Activated CD4-positive, alpha-beta T cell treated with anti-CD3 and anti-CD28 coated beads, Interleukin-2, amount 50 U/mL, for 1 hour (primary cell): ENCODE measurements at places on chromosomes 6 and 20.

- DNase-seq = no peak
These were observed 122.5 kb upstream of the BMP2 start for GRCh38 chr20:6644813-6645628.

DNA sequence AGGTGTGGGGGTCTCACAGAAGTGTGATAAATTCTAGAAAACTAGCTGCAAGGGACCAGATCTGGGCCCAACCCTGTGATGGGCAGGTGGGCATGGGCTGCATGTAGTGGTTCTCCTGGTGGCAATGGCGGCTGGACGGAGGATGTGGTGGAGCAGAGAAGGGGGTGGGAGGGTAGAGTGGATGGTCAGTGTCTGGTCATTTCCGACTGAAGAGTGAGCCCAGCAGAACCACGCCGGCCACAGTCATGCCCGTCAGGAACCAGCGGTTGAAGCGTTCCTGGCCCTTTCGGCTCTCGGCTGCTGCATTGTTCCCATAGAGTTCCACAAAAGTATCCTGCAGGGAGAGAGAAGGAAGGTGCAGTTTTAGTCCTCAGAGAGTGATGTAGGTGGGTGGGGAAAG is 28.0 kb downstream of the COX4I2 start:
- DNase-seq = no peak

GRCh38 chr6:71524201-71524600 is 235.6 kb downstream of the OGFRL1 start:
- DNase-seq = no peak

GRCh38 chr6:53464483-53464882 is 80.4 kb downstream of the GCLC start:
- DNase-seq = no peak

DNA sequence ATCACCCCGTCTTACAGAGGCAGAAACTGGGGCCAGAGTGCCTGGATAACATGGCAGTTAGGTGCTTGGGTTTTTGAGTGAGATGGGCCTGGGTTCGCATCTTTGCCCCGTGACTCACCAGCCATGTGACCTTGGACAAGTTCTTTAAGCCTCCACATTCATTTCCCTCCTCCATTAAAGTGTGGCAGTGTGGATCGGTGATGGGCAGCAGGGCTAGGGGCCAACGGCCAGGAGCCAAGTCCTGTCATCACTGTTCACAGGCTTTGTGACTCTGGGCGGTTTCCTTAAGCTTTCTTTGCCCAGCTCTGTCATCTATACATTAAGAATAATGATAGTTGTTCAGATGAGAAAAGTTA is 85.5 kb upstream of the PMEPA1 start:
- no peak for DNase-seq

GRCh38 chr6:112307707-112308106 is 39.4 kb upstream of the RFPL4B start:
- DNase-seq = no peak

- DNase-seq = no peak
These were observed 19.9 kb downstream of the ADGRF1 start for GRCh38 chr6:47022191-47022590.

- DNase-seq = no peak
These were observed 3.1 kb downstream of the HM13 start for GRCh38 chr20:31517373-31517772.

GRCh38 chr6:148195511-148195910 is 147.1 kb upstream of the SASH1 start:
- DNase-seq = no peak

DNA sequence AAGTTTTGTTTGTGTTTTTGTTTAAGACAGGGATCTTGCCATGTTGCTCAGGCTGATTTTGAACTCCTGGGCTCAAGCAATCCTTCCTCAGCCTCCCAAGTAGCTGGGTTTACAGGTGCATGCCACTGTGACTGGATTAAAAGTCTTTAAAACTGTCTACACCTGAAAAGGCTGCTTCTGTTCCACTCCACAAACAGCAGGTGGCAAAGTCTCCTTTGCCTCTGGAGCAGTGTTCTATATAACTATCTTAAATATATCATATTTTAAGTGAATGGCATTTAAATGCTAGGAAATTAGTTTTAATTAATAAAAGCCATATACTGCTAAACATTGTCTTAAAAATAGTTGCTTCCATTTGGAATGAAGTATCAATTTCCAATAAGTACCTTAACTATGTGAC is 89.2 kb upstream of the BCLAF1 start:
- no peak for DNase-seq

DNA sequence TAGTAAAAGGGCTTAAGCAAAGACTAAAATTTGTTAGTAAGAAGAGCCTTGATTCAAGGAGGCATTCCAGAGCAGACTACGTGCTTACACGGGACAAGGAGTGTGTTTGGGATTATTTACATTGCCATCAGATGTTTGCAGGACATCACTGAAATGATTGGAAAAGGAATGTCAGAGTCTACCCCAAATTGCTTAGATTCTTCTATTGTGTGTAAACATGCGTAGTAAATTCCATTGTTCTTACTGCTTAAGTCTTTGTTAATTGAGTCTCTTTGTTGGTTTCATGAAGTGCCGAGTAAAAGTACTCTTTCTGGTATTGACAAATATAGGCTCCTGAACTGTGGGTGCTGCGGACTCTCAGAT is 60.5 kb downstream of the CD83 start:
- DNase-seq = no peak

- no peak for DNase-seq
These were observed 136.0 kb upstream of the AHI1 start for GRCh38 chr6:135633573-135633972.
